ENCODE measurements at places on chromosomes 1 and 21.

- DNase-seq = no peak
Observed at GRCh38 chr1:71834601-71835441, 447.5 kb downstream of the NEGR1 start.

DNA sequence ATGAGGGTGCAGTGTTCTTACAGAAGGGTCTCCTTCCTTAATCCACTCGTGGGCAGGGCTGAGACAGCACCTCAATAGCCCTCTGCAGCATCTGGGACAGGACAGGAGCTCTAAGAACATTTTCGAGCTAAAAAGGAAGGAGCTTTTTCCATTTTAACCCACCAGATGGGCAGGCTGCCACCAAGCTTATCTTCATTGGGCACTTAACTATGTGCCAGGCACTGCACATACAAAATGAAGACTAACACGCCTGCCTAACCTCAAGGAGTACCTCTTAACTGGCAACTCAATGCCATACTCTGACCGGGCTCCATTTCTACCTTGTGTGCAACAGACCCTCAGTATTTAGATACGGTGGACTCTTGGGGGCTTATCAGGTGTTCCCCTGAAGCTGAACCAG lies 48.2 kb downstream of the SSBP3 start:
- DNase-seq = no peak

DNA sequence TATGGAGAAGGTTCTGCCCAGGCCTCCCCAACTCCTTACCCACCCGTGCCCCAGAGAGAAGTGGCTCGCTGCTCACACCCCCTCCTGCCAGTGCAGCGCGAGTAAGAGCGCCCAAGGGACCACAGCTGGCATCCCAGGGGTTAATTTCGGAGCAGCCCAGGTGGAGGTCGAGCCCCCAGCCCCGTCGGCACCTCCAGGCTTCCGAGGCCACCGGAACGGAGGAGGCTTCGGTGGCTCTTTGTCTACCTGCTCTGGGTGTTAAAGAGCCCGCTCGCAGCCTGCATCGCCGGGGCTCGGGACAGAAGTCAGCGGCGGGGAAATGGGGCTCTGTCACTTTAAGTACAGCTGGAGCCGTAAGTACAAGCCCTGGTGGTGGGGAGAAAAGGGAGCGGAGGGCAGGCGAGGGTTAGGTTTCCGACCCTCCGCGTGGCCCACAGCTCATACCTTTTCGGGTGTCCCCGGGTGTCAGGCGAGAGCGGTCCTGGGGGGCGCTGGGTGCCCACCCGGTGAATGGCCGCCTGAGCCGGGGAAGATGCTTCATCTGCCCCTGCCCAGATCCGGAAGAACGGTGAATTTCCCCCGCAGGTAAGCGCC lies 89.4 kb upstream of the IPO9 start:
- DNase-seq = no peak

GRCh38 chr1:9482403-9482802 lies 56.9 kb upstream of the SLC25A33 start:
- no peak for DNase-seq

DNA sequence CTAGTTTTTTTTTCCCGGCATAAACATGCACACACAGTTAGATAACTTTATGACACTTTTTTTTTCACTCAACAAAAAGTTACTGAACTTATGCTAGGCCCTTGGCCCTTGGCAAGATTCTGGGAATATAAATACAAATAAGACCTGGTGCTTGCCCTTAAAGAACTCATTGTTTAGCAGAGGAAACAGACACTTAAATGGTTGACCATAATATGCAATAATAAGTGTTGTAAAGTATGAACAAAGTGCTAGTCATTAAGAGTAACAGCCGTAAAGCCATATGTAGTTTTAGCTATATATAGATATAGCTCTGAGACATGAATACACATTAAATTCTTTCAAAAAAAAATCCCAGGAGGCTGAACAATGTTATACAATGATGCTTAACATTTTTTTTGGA lies 198.3 kb downstream of the CYYR1 start:
- DNase-seq = no peak

- DNase-seq = peak; percentile 80
Observed at GRCh38 chr1:66575739-66576138, 41.8 kb downstream of the SGIP1 start.

DNA sequence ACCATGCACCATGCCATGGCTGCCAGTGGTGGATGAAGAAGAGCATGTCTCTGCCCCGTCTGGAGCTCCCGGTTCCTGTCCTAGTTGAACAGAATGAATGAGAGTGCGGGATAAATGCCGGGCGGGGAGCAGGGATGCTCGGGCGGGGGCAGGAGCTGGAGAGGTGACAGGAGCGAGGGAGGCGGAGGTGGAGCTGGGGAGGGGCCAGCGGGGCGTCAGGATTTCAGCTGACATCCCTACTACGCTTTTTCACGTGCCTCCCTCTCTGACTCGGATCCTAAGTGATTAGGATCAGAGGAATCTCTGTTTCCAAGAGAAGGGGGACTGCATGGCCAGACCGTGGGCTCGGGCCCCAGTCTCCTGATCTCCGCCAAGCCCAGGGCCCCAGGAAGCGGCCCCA lies 47.3 kb downstream of the TP73 start:
- DNase-seq = no peak

- peak; percentile 36 for DNase-seq
Observed at GRCh38 chr1:37793773-37794371, at the start of gene MANEAL. TSS of gene MANEAL (plus strand) at chr1:37793847. CDS start at chr1:37794183, 336 bp downstream.

- DNase-seq = peak; percentile 31
Observed at GRCh38 chr1:22861764-22862440, 110.8 kb downstream of the LACTBL1 start.

DNA sequence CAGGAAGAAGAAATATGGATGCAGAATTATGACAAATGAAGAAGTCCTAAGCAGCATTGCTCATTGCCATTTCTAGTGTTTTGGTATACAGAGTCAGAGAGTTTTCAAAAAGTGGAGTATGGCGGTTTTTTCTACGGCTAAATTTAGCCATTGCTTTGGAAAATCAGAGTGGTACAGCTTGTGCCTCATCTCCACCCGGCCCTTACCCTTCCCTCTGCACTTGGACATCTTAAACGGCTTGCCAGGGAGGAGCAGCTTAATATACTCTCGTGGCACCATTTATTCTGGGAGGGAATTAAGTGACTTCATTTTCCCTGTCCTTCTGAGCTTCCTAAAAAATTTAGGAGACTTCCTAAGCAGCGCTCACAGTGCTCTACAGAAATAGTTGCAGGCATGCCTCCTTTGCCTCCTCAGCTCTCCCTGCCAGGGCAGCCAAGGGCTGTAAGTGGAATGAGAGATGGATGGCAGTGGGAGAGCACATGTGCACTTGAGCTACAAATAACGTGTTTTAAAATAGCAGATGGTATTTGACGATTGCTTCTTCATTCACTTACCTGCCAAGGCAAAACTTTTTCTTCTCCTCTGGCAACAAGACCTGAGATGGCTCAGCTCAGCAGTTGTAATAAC lies 51.5 kb upstream of the VAMP3 start:
- DNase-seq = no peak

GRCh38 chr1:61836649-61837048 lies 94.4 kb downstream of the PATJ start:
- DNase-seq = no peak
